ENCODE measurements at places on chromosomes 7 and 10.

GRCh38 chr10:57972783-57973182 is 294.9 kb downstream of the IPMK start:
- no peak for DNase-seq

GRCh38 chr7:44576228-44576627 is 2.5 kb upstream of the DDX56 start:
- no peak for DNase-seq

DNA sequence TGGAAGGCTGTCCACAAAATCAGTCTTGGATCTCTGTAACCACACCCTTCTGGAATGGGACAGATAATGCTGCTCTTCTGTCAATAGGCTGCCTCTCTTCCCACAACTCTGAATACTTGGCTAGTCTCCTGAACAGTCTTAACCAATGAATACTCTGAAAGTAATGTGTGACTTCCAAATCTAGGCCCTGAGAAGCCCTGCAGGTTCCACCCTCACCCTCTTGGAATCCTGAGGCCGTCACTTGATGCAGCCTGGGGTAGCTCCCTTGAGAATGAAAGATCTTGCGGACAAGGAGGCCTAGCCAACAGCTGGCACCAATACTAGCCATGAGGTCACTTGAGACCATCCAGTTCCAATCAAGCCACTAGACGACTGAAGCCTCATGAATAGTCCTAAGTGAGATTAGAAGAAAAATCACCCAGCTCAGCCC is 109.2 kb downstream of the ARHGAP12 start:
- DNase-seq = no peak

- no peak for DNase-seq
These were observed 184.9 kb upstream of the WDR11 start for GRCh38 chr10:120666308-120666707.

- DNase-seq = no peak
These were observed 180.0 kb upstream of the ADCY1 start for GRCh38 chr7:45394117-45394708.

DNA sequence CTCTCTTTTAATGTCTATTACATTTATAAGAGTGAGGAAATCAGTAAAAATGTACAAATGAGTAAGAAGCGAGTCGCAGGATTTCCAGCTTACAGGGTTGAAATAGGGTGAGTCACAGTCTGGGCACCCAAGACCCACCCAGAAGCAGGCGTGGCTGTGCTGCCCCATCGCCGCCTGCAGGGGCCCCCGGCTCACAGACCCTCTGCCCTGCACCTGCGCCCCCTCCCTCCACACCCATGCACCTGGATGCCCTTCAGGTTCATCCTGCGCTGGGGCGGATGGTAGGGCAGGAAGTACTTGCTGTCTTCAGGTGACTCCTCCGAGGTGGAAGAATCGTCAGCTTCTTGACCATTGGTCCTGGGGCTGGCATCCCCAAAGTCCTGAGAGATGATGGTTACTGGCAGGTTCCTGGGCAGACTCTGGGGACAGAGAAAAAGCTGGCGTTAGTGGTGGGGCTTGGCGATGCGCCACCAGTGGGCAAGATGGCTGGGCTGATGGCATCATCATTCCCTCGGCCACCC is 90.2 kb upstream of the GNA12 start:
- DNase-seq = no peak

DNA sequence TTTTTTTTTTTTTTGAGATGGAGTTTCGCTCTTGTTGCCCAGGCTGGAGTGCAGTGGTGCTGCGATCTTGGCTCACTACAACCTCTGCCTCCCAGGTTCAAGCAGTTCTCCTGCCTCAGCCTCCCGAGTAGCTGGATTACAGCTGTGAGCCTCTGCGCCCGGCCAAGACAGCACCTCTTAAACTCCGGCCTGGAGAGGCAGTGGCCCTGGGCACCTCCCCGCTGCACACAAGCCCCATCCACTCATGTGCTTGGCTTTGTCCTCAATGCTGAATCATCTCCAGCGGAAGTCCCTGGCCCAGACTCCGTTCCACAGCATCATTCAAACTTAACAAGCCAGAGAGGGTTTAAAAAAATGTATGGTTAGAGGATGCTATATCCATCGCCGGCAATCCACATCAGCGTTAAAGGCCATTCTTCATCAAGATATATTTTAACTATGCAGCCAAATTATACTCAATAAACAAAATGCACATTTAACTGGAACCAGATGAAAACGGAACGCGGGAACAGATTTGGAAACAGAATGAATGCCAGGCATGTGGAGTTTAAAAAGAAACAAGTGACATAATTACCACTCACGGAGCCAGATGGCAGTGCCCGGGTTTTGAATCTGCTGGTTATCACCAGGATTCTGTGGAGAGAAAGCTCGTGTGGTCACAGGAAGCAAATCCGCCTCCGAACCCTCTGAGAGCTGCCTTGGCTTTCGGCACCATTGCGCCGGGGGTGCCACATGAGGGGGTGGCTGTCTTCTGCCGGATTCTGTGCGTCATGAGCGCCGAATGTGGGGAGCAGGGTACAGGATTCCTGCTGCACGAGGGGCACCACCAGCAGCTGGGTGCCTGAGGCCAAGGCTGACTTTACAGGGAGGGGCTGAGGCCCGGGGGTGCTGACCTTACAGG is 45.6 kb upstream of the CFAP46 start:
- no peak for DNase-seq

DNA sequence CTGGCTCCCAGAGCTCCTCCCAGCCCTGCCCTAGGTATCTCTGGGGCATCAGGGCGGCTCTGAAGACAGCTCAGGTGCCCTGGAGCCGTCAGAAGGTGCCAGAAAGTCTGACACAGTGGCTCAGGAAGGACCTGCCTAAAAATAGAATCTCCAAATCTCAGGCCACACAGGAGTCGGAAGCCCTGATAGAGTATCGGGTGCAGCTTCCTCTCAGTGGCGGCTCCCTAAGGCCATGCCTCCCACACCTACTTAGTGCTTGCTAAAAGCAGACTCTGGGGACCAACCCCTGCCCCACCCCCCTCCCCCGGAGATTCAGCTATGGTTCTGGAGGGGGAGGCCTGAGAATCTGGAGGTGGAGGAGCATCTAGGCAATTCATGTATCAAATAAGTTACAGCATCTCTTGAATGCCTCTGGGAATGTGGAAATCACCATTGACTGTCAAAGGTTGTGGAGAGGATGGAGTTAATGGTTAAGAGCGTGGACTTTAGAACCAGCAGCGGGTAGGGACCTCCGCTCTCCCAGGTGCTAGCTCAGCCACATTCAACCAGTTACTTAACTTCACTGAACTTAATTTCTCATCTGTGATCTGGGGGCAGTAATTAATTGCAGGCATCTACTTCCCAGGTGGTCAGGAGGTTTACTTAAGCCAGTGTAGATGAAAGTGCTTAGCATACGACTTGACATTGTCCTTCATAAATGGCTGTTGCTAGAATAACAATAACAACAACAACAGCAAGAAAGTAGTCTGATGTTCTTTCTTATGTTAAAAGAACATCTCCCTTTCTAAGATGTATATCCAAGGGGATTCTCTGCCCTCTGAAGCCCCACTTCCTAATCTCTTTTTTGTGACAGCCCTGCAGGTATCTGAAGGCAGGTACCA is 38.6 kb upstream of the MXI1 start:
- no peak for DNase-seq

DNA sequence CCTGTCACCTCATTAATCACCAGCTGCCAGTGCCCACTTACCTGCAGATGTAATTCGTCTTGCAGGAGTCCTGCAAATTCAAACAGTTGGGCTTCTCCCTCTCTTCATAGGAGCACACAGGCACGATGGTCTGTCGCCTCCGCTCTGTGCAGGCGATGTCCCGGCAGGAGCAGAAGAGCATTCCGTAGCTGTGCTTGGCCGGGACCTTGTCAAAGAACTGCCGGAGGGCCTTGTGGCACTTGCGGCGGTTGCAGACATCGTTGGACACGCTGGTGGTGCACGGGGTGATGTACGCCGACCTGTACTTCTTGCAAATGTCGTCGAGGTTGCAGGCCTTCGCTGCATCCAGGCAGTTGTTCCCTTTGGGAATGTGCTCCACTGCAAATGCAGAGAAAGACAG is 147.8 kb downstream of the GFRA1 start:
- DNase-seq = no peak

GRCh38 chr10:24153031-24153430 is 55.9 kb upstream of the KIAA1217 start:
- DNase-seq = no peak

DNA sequence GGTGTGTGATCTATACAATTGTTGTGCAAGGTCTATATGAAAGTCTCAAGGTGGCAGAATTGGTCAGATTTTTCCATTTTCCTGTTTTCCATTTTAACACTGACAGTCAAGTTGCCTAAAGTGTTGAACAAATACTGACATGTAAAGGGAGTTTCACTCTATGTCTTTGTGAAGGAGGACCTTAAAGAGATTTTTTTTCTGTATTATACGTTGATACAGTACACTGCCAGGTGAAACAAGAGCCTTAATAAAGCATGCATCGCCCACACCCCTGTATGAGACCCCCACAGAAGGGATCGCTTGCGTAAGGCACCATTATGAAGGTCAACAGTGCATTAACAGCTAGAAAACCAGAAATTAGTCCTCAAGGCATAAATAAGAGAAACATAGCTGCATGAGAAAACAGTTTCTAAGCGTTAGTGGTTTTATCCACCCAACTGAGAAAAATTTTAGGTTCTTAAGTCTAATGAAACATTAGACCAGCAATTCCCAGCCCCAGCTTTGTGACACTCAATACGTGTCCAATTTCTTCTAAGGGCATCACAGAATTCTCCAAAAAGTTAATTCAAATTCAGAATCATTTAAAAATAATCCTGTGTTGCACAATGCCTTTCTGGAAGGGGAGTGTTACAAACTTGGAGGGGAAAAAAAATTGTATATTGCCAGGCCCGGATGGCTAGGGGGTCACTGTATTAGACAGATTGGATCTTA is 6.9 kb downstream of the KLF6 start:
- DNase-seq = no peak

GRCh38 chr10:127291329-127291728 is 94.9 kb upstream of the INSYN2A start:
- no peak for DNase-seq

DNA sequence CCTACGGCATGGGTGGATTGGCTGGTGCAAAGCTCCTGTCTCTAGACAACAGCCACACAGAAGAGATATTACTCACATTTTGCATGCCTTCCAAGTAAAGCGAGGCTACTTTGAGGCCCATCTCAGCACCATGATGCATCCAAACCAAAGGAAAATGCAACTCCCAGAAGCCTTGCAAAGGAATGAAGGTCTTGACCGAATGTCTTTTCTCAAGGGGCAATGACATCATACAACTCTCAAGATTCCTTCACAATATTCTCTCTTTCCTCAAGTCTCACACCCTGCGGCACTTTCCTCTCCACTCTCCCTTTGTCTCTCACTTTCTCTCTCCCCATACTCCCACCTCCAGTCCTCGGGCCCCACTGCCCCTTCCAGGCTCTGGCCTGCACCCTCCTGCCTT is 44.8 kb upstream of the CPXM2 start:
- no peak for DNase-seq

GRCh38 chr10:98563811-98564210 is 117.1 kb upstream of the HPS1 start:
- DNase-seq = no peak

GRCh38 chr7:28497009-28497408 is 84.7 kb downstream of the CREB5 start:
- no peak for DNase-seq

DNA sequence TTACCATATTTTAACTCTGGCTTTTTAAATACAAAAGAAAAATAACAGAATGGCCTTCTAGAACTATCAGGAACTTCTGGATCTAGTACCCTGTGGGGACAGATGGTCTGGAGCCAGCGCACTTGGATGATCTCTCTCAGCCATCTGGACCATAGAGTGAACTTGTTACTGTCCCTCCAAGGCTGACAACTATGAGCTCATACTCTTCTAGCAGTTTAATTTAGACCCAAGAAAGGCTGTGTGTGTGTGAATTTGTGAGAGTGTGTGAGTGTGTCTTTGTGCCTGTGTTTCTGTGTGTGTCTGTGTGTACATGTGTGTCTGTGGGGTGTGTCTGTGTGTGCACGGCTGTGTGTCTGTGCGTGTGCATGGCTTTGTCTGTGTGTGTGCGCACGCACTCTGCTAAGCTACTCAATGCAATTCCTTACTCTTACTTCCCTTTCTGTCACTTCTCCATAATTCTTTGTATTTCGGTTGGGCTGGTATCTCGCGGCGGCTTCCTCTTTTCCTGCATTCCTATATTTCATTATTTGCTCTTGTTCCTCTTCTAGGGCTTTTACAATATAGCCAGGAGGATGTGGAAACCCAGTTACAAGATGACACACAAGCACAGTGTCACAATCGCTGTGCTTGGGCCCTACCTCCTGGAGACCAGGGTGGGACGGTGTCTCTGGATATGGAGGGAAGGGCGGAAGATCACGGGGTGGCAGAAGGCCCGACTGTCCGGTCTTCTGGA is 51.9 kb downstream of the IKZF1 start:
- DNase-seq = no peak

DNA sequence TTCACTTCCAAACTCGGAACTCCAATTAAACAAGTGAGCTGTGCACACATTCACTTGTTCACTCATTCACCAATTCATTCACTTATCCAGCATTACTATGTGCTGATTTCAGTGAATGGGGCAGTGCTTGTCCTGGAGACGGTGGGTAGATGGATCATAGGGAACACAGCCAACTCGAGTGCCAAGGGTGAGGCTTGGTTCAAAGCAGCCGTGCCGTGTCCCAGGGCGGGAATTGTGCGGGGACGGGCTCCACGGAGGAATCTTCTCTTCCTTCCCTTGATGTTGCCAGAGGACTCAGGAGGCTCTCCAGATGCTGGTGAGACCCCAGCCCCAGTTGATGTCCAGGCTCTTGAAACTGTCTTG is 2.9 kb downstream of the SH2D4B start:
- DNase-seq = no peak

DNA sequence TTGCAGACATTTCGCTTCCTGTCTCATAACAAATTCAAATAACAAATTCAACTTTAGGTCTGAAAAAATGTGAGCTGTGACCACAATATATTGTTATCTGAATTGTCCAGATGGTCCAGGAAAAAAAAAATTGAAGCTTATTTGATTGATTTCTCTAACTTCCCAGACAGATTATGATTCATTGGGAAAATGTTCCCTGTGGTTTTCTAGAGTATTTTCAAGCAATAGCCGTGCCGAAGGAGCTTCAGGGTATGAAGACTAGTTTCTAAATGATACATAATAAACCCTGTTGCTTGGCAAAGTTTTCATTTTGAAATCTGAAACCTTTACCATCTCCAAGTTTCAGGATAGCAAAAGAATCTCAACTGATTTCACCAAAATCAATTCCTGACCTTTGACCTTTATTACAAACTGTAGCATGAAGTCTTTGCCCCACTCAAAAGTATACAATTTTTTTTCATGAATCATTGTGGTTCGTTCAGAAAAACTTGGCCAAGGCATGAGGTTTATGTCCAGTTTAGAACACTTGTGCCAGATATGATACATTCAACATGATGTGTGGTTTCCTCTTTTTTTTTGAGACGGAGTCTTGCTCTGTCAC is 109.9 kb downstream of the JCAD start:
- DNase-seq = no peak

Data from effector CD4-positive, alpha-beta T cell (primary cell).